ENCODE measurements at places on chromosomes 6 and 20. TPM values are rescaled to one million over a fixed set of nuclear protein-coding genes. Genes with fewer than 3 reads are reported as not detected.

GRCh38 chr6:38266921-38267354, 372.8 kb downstream of the BTBD9 start:
- DNase-seq, result no peak

- no peak for DNase-seq
Measured at GRCh38 chr20:17083738-17084137, 143.1 kb upstream of the PCSK2 start.

MOG gene
- total RNA-seq, result not detected

PI16 gene
- total RNA-seq, result 0.37 TPM

CST5 gene
- not detected for total RNA-seq

OR2H1 gene
- not detected for total RNA-seq

All from CD8-positive, alpha-beta memory T cell (primary cell).